Smooth muscle cell of bladder (primary cell): ENCODE measurements at places on chromosomes 13 and 19. TPM values are rescaled to one million over a fixed set of nuclear protein-coding genes. Genes with fewer than 3 reads are reported as not detected.

Gene IL12RB1
- total RNA-seq = 0.14 and 0.18 TPM in 2 replicates

Gene SOHLH2
- 0.43 and 0.83 TPM in 2 replicates for total RNA-seq

Gene ZNF546
- total RNA-seq = 6.0 and 11.2 TPM in 2 replicates

Gene VSTM2B
- not detected in 2 replicates for total RNA-seq

Gene REEP6
- 1.1 and 2.0 TPM in 2 replicates for total RNA-seq

Gene CYP4F11
- total RNA-seq = not detected in 2 replicates

Gene CGB5
- total RNA-seq = not detected in 2 replicates

Gene NLRP4
- total RNA-seq = not detected in 2 replicates

Gene CYP2A6
- total RNA-seq = not detected in 2 replicates

Gene C1QTNF9
- total RNA-seq = not detected in 2 replicates

Gene COX7A1
- total RNA-seq = 45.4 and 90.6 TPM in 2 replicates

Gene FFAR3
- total RNA-seq = 0.09 and 0.14 TPM in 2 replicates

Gene ZNF878
- total RNA-seq = under 0.01 TPM in 1 of 2 replicates, not detected in the other

Gene IGFL3
- not detected in 2 replicates for total RNA-seq

Gene ONECUT3
- not detected in 2 replicates for total RNA-seq

Gene LINGO3
- total RNA-seq = under 0.01 TPM in 1 of 2 replicates, not detected in the other

Gene SEMA6B
- total RNA-seq = 0.14 and 0.37 TPM in 2 replicates

Gene ATP8A2
- total RNA-seq = 0.09 and 0.14 TPM in 2 replicates

Gene F2RL3
- total RNA-seq = under 0.01 and 0.18 TPM in 2 replicates

Gene ZNF177
- total RNA-seq = 1.2 and 1.4 TPM in 2 replicates

Gene SLC10A2
- total RNA-seq = not detected in 2 replicates

Gene LGI4
- total RNA-seq = 0.28 and 0.46 TPM in 2 replicates

Gene ATP4B
- total RNA-seq = not detected in 2 replicates

Gene IGSF23
- total RNA-seq = not detected in 2 replicates

Gene ZNF93
- total RNA-seq = 1.7 and 1.9 TPM in 2 replicates
